ENCODE measurements at places on chromosomes 5 and 9.

GRCh38 chr9:21995666-21996398, 1.2 kb downstream of the CDKN2B-AS1 start:
- H3K27ac ChIP-seq = peak overlapping the region; percentile 88
- H3K4me3 ChIP-seq = peak overlapping the region; percentile 94
- no peaks in the 10 kb centered on the region for H3K27me3 ChIP-seq
- H3K36me3 ChIP-seq = no peaks in the 10 kb centered on the region
- no peak for DNase-seq

DNA sequence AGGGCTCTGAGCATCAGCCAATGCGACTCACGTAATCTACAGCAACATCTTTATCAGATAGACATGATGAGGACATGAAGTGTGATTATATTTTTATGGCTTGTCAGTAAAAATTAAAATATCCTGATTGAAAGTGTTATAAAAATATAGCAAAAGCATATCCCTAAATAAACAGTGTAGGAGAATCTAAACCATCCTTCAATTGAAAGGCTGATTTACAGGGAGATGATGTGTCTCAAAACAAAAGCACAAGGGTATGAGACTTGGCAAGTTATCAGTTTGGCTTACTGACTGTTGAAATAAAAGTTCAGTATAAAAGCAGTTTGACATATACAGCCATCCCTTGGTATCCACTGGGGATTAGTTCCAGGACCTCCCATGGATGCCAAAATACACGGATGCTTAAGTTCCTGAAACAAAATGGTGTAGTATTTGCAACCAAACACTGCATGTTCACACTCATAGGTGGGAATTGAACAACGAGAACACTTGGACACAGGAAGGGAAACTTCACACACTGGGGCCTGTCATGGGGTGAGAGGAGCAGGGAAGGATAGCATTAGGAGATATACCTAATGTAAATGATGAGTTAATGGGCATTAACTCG, 149.9 kb upstream of the MAP1B start:
- no peak overlapping the region for H3K4me3 ChIP-seq
- no peaks in the 10 kb centered on the region for H3K27me3 ChIP-seq
- H3K36me3 ChIP-seq = no peaks in the 10 kb centered on the region

- no peaks in the 10 kb centered on the region for H3K27me3 ChIP-seq
- H3K27ac ChIP-seq = peak overlapping the region; percentile 88
- peaks cover 18% of the 10 kb centered on the region for H3K4me1 ChIP-seq
- peak overlapping the region; percentile 73 for H3K4me3 ChIP-seq
Measured at GRCh38 chr9:134455934-134456755, 129.9 kb downstream of the RXRA start.

DNA sequence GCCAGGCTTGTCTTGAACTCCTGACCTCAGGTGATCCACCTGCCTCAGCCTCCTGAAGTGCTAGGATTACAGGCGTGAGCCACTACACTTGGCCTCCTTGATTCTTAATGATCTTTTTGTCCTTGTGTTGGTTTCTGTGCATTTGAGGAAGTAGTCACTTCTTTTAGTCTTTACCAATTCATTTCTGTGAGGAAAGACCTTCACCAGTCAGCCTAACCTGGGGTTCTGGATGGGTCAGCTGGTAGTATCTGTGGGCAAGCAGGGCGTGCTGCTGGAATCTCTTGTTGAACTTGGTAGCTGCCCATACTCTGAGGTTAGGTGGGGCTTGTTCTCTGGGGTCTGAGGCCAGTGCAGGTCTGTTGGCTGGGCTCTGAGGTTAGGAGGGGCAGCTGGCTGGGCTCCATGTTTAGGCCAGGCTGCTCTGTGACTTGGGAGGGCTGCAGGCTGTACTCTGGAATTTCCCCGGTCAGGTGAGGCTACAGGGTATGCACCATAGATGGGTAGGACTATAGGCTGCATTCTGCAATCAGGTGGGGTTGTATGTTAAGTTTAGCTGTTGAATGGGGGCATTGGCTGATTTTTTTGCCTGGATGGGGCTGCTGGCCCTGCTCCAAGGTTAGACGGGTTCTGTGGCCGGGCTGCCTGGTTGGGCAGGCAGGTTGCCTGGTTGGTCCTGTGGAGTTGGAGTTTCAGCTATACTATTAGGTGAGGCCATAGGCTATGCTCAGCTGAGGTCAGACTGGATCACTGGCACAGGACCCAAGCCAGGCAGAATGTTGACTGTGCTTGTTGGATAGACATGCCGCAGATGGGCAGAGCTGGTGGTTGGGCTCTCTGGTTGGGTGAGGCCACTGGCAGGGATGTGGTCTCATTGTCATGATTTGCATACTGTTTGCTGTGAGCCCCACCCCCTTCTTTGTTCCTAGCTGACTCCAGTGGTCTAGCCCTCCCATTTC, 19.2 kb downstream of the UBAP1 start:
- DNase-seq = no peak
- H3K27me3 ChIP-seq = no peaks in the 10 kb centered on the region
- peaks cover 23% of the 10 kb centered on the region for H3K4me1 ChIP-seq
- no peak overlapping the region for H3K27ac ChIP-seq
- H3K36me3 ChIP-seq = peaks cover 22% of the 10 kb centered on the region

DNA sequence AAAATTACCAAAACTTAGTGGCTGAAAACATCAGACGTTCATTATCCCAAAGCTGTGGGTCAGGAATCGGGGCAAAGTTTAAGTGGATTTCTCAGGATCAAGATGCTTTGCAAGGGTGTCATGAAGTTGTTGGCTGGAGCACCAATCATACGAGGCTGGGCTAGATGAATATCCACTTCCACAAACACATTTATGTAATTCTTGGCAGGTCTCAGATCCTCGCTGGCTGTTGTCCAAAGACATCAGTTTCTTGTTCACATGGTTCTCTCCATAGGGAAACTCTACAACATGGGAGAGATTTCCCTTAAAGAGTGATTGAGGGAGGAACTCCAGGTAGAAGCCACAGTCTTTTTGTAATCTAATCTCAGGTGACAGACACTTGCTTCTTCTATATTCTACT, 20.2 kb upstream of the CCDC192 start:
- no peaks in the 10 kb centered on the region for H3K27me3 ChIP-seq
- no peaks in the 10 kb centered on the region for H3K4me1 ChIP-seq
- no peak for DNase-seq

DNA sequence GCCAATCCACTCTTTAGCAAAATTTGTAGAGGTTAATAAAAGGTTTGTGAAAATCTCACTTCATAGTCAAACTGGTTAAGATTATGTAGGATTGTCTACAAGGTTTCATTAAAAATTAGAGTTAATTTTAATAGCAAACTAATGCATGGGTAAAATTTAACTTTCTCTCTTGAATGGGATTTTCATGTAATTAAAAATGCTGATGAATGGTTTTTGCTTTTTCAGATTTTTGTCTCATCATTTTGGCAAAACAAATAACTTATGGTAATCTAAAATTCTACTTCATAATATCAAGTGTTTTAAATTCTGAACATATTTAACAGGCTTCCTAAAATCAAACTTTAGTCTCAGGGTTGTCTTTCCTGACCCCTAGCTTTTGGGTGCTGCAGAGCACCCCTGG, 113.8 kb upstream of the FAM174A start:
- H3K27me3 ChIP-seq = peaks cover 2% of the 10 kb centered on the region
- H3K36me3 ChIP-seq = no peaks in the 10 kb centered on the region
- no peak overlapping the region for H3K27ac ChIP-seq
- H3K4me3 ChIP-seq = no peak overlapping the region

DNA sequence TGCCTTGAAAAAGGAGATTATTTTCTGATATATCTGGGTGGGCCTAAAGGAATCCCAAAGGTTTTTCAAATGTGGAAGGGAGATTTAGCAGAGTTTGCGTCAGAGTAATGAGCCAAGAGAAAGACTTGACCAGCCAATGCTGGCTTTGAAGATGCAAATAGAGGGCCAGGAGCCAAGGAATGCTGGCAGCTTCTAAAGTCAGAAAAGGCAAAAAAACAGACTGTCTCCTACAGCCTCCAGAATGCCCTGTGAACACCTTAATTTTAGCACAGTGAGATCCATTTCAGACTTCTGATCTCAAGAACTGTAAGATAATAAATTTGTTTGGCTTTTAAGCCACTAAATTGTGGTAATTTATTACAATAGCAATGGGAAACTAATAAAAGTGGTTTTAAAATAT, 122.6 kb upstream of the FREM1 start:
- no peaks in the 10 kb centered on the region for H3K27me3 ChIP-seq
- no peak overlapping the region for H3K4me3 ChIP-seq
- H3K27ac ChIP-seq = no peak overlapping the region

DNA sequence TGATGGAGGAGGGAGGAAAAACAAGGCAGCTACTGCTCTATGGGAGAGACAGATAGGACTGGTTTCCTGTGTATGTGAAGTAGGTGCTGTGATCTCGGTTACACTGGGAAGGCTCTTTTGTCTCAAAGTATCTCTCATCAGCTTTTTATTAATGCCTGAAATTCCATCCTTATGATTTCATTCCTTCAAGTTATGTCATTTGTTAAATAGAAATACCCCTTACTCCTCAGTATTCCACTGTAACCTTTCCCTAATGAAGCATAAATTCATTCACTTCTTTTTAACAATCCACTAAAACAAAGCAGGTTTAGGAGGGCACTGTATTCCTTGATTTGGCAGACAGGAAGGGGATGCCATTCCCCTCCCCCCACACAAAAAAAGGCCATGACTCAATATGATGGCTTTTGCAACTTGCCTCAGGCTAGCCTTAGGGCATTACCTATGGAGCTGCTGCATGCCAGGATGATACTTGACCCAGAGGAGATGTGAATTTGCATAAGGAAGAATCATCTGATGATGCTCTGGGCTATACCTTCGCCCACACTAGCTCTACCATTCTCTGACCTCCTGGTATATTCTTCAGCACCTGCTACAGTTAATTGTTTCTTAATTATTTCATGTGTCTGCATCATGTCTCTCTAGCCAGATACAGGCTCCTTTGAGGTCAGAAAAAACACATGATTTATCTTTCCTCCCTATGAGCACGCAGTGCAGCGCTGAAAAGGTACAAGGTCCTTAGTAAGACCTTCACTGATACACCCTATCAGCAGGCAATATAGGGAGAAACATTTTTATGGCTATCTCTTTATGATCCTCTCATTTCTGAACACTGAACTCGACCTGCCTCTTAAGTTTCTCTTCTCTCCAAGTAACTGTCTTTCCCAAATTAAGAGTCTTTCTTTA, 26.3 kb downstream of the NR3C1 start:
- no peak for DNase-seq
- H3K4me1 ChIP-seq = peaks cover 29% of the 10 kb centered on the region
- no peaks in the 10 kb centered on the region for H3K27me3 ChIP-seq

DNA sequence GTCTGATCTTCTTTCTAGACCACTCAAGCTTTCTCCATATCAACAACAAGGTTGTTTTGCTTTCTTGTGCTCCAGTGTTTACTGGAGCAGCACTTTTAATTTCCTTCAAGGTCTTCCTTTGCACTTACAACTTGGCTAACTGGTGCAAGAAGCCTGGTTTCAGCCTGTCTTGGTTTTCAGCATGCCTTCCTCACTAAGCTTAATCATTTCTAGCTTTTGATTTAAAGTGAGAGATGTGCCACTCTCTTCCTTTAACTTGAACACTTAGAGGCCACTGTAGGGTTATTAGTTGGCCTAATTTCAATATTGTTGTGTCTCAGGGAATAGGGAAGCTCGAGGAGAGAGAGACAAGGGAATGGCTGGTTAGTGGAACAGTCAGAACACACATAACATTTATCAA, 13.4 kb downstream of the AK3 start:
- peaks cover 3% of the 10 kb centered on the region for H3K4me1 ChIP-seq
- H3K4me3 ChIP-seq = no peak overlapping the region
- peaks cover 3% of the 10 kb centered on the region for H3K36me3 ChIP-seq
- no peaks in the 10 kb centered on the region for H3K27me3 ChIP-seq
- DNase-seq = no peak

DNA sequence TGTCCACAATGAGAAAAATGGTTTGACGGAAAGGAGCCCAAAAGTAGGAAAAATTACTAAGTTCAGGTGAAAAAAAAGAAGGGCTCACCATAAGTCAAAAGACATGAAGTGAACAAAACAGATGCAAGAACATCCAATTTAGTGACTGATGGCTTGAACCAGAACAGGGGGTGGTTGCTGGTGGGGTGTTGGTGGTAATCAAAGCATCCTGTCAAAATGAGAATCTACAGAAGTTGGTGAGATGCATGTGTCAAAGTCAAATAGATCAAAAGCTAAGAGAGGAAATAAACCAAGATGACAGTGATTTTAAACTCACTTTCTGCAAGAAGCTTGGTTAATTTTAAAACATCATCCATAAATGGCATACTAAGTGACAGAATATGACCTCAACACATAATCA, 117.4 kb downstream of the MLLT3 start:
- no peaks in the 10 kb centered on the region for H3K27me3 ChIP-seq
- DNase-seq = peak; percentile 61
- no peak overlapping the region for H3K27ac ChIP-seq
- H3K4me3 ChIP-seq = no peak overlapping the region

GRCh38 chr5:128667152-128667551, 129.1 kb upstream of the FBN2 start:
- DNase-seq = no peak
- H3K36me3 ChIP-seq = no peaks in the 10 kb centered on the region
- no peaks in the 10 kb centered on the region for H3K27me3 ChIP-seq
- H3K4me1 ChIP-seq = no peaks in the 10 kb centered on the region

DNA sequence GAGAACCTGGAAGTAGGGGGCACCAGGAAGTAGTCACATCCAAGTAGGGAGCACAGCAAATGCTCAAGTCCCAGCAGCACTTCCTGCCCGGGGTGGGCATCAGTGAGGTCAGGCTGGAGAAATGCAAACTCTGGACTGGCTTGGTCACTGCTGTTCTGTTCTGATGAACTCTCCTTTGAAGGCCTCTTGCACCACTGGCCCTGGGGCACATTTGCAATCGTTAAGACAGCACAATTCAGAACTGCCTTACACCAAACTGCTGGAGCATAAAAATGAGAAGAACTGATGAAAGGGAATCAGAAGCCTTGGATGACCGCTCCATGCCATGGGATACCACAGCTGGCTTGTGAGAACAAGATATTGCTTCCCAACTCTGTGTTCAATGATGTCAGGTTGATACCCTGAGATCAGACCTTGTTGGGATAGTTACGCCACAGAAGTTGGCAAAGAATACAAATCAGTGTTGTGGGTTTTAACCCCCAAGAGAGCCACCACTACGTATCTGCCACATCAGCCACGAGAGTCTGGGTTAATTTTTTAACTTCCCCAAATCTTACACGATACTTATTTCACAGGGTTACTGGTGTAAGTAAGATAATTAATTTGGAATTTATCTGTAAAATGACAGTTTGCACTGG, 42.3 kb upstream of the ZSWIM6 start:
- no peak overlapping the region for H3K4me3 ChIP-seq
- no peaks in the 10 kb centered on the region for H3K27me3 ChIP-seq
- DNase-seq = no peak

All from CD4-positive, CD25-positive, alpha-beta regulatory T cell (primary cell).